Activated CD8-positive, alpha-beta memory T cell treated with anti-CD3 and anti-CD28 coated beads for 24 hours (primary cell): ENCODE measurements at places on chromosomes 7 and 10.

DNA sequence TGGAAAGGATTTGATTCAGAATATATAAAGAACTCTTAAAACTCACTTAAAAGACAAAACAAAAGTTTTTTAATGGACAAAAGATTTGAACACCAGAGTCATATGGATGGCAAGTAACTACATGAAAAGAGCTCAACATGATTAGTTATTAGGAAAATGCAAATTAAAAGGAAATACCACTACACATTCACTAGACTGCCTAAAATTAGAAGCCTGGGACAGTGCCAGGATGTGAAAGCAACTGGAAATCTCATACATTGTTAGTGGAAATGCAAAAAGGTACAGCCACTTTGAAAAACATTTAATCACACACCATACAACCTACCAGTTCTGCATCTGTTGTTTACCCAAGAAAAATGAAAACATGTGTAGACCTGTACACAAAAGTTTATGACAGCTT is 48.8 kb downstream of the RALA start:
- DNase-seq, result no peak

GRCh38 chr7:18212308-18212707 is 184.7 kb upstream of the PRPS1L1 start:
- DNase-seq, result no peak

DNA sequence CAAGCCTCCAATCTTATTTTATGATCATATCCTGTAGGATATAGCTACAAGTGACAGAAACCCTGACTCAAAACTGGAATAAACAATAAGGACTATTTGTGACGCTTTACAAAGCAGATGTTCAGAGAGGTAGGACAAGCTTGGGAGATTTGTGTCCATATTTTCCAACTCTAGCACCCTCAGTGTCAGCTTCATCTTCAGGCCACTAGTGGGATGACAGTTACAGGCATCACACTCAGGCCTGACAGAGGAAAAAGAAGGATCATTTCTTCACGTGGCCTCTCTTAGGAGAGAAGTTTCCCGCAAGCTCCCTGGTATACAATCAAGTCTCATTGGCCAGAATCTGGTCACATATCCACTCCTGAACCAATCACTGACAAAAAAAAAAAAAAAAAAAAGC is 74.4 kb downstream of the PPP1R3C start:
- DNase-seq, result no peak

DNA sequence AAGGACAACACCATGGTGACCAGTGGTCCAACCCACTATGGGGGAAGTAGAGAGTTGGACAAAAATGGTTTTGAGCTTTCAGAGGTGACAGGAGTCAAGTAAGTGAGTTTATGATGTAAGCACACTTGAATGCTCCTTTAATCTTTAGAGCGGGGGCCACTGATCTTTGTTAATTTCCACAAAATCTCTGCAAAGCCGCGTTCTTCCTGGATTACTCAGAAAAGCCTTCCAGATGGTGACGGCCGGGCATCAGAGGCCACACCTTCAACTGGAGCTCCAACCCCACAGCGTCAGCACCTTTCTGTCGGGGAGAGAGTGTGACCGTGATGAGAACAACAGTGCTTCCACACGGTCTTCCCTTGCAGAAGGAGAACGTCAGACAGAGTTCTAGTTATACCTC is 35.2 kb upstream of the KLF6 start:
- no peak for DNase-seq

DNA sequence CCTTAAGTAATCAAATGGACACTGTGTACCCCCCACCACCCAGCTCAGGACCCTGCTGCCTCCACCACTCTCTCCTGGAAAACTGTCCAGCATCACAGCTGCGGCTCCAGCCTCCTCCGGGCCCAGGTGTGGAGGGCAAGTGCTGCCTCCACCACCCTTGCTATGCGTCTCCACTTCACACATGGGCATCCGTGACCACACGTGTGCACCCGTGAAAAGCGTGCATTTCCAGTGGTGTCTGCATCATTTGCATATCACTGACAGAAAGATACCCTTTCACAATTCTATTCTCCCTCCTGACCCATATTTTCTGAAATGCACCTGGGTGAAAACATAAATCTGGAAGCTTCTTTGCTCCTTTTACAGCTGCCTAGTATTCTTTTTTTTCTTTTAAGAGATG is 89.7 kb upstream of the PDGFA start:
- no peak for DNase-seq

DNA sequence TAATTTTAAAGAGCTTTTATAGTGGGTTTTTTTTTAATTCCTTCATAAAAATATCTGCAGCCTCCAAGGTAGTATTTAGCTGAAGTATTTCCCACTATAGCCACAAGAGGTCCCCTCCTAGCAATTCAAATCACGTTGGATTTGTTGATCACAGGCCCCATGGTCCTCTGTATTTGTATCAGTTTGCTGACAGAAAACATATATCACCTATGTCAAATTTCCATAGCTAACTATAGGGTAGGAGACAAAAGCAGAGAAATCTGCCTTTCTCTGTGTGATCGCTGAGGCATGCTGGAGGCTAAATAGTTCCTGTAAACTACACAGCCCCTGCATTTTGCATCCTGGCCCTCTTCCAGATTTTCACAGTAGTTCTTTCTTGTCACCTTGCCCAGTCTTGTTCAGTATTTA is 1.7 kb upstream of the CTNNA3 start:
- no peak for DNase-seq

GRCh38 chr7:94871132-94871531 is 36.3 kb upstream of the PPP1R9A start:
- DNase-seq, result no peak

GRCh38 chr7:128206747-128207500 is 34.2 kb upstream of the LEP start:
- DNase-seq, result peak; percentile 50

- DNase-seq, result no peak
Observed at GRCh38 chr7:85062651-85063050, 124.2 kb downstream of the SEMA3D start.

DNA sequence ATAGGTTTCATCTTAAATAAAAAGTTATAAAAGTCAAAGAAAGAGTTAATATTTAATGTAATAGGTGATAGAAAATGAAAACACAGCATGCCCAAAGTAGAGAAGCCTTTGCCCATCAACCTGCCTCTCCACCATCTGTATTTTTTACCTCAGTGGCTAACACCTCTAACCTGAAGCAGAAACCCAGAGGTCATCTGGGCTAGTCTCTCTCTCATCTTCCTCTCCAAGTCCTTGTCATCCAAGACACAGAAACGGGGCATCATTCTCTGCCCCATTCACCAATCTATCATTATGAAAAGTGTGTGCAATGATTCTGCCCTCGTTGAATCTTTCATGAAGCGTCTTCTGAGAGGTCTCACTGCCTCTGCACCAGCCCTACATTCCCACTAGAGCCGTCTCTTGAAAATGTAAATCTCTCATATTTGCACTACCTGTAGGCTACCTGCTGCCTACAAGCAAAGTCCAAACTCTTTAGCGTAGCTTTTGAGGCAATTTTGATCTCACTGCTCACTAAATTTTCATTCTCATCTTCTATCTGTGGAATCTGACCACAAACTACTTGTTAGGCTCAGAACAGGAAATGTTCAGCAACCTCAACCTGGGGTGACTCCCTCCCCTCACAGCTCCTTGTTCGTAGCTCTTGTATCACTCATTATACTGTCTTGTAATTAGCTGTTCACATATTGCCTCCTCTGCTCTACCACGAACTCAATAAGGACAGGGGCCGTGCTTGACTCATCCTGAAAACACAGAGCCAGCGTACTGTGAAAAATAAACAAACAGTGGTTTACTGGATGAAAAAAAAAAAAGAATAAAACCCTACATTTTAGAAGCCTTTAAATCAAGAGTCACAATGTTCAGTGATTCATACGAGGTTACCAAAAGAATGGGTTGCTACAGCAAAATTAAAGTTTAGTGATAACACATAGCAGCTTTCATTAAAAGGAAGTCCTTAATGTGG is 83.1 kb downstream of the CTNNA3 start:
- DNase-seq, result no peak
